ENCODE measurements at places on chromosomes 16 and 17.

DNA sequence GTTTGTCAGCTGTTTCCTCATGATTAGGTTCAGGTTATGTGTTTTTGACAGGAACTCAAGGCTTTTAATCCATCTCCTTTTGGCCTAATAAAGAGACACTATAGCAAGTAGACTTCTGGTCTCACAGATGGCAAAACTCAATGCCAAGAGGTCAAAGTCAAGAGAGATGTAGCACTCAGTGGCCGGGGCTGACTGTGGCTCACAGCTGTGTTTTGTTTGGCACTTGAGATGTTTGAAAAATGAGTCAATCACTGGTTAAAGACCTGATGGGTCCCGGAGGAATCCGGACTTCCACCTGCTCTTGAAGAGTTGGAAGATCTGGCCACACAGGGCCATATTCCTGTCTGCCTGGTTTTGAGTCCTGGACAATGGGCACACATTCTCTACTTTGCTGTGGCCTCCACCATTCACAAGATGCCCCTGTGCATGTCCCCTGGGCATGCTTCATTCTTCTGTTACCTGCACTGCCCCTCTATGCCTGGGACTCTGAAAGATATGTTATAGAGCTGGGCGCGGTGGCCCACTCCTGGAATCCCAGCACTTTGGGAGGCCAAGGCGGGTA lies 210.3 kb downstream of the SNX29 start:
- DNase-seq: no peak

DNA sequence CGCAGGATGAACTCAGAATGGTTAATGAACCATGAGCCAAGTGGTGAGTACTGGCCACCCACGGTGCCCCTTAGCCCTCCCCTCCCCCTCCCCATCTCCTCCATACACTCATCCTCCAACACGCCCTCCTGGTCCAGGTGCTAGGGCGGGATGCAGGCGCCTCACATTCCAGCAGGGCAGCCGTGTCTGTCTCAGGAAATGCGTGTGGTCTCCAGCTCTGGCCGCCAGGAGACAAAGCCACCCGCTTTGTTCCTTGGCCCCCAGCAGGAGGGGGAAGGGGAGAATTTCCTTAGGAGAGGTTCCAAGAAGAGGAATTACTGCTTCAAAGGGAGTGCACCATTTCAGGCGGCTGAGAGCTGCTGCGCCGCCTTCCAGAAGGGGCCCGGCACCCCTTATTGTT lies 29.7 kb upstream of the RMI2 start:
- DNase-seq: no peak

DNA sequence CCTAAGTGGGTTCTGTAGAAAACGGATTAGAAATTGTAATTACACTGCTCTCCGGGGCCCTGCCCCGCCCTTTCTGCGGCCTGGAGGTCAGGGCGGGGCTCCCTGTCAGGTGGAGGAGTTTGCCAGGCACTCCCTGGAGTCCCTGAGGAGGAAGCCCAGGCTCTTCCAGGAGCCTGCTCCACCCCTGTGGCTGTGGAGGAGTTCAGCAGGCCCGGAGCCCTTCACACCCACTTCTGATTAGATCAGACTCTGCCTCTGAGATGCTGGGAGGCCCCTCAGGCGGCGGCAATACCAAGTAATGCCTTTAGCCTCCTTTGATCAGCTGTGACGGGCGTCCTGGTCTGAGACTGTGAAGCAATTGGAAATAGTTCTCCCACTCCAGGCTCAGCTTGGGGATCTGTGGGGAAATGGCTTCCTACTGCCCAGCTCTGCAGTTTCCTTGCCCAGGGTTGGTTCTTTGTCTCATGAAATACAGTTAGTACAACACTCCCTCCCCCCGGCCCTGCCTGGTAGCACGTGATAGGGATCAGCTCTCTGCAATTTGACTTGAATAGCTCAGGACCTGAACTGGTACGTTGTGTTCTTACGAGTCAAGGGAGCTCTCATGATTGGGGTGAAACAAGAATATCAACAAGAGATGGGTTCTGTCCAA lies 22.3 kb downstream of the BAIAP2 start:
- DNase-seq: no peak

DNA sequence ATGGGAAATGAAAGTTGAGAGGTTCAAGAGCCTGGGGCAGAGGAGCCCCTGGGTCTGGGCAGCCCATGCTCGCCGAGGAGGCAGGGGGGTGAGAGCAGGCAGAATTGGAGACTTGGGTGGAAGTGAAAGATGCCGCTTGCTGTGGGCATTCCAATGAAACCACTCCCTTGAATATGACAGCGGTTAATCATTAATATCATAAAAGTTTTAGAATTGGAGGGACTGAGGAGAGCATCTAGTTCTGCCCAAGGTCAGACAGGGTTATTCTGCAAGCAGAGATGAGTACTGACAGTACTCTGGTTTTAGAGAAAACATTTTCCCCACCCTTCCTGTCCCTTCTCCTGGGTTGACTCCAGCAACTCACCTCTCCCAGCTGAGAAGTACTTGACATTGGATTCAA lies 180.2 kb downstream of the MSI2 start:
- DNase-seq: no peak

GRCh38 chr16:85557971-85558657 lies 55.0 kb upstream of the GSE1 start:
- DNase-seq: no peak

DNA sequence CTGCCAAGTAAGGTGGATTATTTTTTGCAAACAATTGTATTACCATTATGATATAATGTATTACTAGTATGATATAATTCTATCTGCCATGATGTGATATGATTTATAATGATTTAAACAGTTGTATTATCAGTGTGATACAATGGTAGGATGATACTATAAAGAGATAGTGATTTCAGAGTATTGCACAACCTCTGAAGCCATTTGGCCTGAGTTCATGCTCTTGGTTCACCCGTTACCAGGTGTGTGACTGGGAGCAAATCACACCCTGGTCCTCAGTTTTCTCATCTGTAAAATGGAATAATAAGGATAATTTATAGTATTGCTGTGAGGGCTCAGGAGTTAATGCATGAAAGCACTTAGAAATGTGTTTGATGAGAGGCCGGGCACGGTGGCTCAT lies 905.0 kb upstream of the RBFOX1 start:
- no peak for DNase-seq

DNA sequence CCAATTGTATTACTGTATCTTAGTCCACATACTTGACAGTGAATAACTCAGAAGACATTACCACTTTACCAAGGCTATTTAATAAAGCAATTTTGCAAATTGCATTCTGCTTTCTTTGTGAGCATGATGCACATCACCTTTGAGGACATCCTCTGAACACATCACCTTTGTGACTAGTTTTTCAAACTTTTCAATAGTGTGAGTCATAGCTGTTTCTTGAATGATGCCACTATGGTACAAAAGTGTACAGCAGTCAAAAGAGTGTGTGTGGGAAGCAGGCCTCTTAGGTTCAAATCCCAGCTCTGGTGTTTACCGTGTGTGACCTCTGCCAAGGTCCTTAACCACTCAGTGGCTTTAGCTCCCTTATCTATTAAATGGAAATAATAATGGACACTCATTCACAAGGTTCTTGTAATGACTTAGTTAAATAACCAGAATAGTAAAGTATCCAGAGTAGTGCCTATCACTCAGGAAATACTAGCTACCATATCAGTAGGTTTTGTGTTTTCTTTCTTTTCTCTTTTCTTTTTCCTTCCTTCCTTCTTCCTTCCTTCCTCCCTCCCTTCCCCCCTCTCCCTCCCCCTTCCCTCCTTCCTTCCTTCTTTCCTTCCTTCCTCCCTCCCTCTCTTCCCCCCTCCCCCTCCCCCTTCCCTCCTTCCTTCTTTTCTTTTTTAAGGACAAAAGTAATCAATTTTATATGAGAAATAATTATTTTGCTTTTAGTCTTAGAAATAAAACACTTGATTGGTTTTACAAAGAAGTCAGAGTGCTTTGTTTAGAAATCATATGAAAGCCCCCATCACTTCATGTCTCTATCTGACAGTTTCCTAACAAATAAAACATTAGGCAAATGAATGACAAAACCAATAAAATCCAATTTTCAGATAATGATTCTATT lies 178.9 kb downstream of the MYO1D start:
- DNase-seq: no peak

DNA sequence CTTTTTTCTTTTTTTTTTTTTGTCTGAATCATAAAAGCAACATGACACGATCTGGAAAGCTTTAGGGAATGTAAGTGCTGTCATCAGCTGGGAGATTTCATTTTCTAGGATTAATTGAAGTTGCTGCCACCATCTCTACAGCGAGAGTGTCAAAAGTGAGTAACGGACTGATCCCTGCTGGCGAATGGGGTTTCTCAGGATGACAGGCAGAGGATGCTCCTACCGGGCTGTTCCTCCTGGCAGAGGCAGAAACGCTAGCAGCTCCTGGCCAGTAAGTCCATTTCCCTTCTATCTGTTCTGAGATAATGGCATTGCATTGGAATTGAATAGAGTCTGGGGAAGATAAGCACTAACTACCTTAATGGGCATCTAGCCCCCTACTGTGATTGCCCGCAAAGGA lies 80.5 kb upstream of the KIFC3 start:
- no peak for DNase-seq

All from glomerular endothelial cell (primary cell).